ENCODE measurements at places on chromosomes 13 and 19.

GRCh38 chr13:32638739-32639138, 52.5 kb downstream of the PDS5B start:
- DNase-seq, result no peak

- no peak for DNase-seq
These were observed 15.3 kb downstream of the ZNF486 start for GRCh38 chr19:20182222-20182785.

GRCh38 chr19:3132971-3133792, 2.7 kb upstream of the GNA15 start:
- no peak for DNase-seq

DNA sequence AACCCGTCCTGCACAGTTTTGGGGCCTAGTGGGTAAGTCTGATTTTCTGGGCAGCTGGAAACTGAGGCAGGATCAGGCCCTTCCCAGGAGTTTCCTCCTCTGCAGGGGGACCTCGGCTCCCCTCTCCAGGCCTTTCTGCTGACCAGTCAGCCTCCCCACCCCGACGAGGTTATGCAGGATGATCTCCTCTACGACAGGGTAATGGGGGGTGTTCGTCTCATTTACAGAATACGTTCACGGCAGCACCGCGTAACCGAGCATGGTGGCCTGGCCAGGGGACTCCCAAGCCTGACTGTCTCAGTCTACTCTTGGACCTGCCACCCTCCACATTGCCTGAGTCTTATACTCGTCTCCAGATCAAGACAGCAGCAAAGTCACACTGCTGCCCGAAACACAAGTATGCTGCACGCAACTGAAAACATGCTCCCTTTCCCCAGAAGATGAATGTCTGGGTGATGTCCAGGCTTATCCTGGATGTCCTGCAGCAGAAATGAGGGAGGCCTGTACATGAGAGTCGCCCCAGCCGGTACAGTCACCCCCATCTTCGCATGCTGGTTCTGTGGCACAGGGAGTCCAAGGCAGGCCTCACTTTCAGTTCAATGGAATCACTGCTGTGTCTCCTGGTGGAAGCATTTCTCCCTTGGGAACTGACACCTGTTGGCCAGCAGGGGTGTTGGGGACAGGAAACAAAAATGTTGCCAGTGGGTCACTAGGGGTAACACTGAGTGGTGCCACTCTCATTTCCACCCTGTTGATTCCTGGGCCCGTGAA, 120.8 kb downstream of the SOX1 start:
- no peak for DNase-seq

DNA sequence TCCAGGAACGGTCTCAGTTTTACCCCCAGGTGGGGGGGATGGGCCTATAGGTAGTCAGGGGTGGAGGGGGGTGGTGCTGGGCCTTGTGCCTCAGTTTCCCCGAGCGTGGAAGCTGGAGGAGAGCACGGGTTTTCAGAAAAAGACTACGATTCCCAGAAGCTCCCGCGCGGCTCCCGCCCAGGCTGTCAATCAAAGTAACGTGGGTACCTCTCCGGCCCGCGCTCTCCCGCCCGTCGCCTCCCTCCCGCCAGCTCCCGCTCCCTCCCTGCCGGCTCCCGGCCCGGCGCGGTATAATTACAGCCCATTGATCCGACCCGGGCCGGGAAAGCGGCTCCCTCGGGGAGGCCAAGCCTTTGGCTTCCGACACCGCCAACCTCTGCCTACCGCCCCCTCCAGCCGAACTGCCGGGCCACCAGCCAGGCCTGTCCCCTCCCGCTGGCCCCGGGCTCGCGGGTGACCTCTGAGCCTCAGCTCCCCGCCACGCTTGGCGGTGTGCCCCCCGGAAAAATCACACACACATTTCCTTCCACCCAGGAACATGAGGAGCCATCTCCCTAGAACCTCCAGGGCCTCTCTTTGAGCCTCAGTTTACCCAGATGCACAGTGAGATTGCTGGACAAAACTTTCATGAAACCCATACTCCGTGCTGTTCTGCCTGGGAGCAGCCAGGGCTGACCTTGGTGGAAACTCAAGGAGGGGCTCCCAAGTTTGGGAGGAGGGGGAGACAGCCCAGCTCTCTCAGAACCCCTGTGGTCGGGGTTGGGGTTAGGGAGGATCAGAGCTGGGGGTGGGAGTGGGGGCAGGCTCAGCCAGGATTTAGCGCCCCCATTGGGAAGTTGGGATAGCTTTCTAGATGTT, 7.3 kb upstream of the TLE2 start:
- no peak for DNase-seq

DNA sequence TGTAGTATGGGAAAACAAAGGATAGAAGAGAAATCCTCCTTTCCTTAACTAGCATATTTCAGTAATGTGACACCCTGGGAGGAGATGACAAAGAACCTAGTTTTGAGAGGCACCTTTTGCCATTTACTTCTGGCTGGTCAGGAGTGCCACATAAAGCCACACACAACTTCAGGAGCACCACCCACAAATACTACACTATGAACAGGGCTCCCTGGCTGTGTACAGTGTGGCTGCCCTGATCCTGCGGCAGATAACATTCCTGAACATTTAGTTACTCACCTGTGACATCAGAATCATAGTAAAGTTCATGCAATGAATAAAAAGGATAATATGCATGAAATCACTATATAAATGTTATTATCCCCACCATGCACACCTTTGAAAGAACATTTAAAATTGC, 17.4 kb upstream of the IRS2 start:
- no peak for DNase-seq

GRCh38 chr19:47418692-47419029, 666 bp downstream of the MEIS3 start:
- no peak for DNase-seq

Data from AG04449 (cell line).